Fibroblast of skin of right quadriceps (primary cell): ENCODE measurements at places on chromosomes 1 and 21.

GRCh38 chr1:22844621-22845020 is 128.0 kb downstream of the LACTBL1 start:
- no peak for DNase-seq

DNA sequence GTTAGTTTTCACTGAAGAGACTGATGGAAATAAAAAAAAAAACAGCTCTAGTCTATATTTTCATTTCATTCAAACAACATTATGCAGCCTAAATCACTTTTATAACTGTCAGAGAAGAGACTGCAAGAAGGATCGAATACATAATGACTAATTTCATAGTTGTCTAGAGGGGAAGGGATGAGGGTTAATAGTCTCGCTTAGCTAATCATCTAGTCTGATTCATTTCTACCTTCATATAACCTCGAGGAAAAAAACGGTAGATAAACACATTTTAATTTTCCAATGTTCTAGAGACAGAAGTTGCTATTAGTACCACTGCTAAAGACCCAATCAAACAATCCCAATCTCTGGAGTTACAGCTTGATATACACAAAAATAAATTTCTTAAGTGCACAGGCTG is 3.5 kb downstream of the FUBP1 start:
- peak; percentile 54 for DNase-seq

DNA sequence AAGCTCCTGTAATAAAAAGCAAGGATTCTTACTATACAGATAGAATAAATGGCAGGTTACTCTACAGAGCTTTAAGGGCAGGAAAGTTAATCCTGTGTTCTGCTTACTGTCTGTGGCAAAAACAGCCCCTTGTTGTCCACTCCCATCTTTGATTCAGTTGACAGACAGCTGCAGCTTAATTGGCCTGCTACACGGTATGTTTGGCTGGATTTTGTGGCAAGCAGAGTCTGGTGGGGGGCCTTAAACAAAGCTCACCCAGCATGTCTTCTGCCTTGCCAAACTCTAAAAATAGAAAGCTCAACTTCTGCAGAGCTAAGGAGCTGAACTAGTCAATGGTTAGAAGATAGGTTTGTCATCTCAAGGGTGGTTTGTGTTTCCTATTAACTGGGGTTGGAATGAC is 407.2 kb downstream of the HLX start:
- DNase-seq = no peak

- DNase-seq = peak; percentile 57
Measured at GRCh38 chr1:59755069-59755685, 59.6 kb upstream of the HOOK1 start.

DNA sequence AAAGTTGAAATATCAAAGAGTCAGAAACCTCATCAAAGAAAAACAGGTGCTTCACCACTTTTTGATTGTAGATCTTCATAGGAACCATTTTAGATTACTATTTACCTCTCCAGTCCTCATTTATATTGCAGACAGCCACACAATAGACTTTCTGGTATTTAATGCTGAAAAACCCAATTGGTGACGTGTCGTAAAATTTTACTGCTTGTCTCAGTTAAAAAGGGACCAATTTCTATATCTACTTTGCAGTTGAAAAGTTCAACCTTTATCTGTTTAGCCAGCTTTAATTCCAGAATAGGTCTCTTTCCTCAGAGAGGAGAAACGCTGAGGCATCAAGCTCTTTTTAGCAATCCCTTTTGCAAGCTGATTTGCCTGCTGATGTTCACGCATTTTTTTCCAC is 1722.4 kb downstream of the PLA2G4A start:
- DNase-seq = no peak

DNA sequence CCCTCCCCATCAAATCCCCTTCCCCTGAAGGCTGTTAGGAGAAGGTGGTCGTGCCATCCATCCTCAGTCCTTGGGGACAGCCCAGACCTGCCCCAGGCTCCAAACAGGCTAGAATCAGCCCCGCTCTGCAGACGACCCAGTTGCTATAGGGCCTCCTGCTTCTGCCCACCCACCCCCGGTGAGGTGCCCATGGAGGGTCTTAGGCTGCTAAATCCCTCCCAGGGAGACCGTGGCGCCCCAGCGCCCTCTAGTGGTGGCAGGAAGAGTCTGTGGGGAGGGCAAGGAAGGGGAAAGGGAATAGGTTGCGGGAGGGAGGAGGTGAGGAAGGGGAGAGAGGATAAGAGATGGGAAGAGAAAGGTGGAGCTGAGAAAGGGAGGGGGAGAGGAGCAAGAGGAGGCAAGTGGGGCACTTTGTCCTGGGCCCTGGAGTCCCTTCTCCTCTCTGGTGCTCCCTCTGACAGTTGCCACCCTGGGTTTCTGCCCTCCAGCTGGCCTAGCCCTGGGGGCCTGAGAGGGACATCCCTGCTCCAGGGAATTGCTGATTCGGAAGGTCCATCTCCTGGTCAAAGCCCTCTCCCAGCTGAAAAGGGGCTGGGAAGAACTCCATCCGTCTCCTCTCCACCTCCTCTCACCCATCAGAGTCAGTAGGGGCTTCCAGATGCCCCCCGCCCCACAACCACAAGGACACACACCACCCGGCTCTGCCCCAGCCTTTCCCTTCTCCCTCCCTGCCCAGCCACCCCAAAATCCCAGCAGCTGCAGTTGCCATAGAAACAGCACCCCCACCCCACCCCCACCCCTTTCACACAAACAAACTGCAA is 55.4 kb downstream of the CAMK2N1 start:
- DNase-seq = peak; percentile 31

DNA sequence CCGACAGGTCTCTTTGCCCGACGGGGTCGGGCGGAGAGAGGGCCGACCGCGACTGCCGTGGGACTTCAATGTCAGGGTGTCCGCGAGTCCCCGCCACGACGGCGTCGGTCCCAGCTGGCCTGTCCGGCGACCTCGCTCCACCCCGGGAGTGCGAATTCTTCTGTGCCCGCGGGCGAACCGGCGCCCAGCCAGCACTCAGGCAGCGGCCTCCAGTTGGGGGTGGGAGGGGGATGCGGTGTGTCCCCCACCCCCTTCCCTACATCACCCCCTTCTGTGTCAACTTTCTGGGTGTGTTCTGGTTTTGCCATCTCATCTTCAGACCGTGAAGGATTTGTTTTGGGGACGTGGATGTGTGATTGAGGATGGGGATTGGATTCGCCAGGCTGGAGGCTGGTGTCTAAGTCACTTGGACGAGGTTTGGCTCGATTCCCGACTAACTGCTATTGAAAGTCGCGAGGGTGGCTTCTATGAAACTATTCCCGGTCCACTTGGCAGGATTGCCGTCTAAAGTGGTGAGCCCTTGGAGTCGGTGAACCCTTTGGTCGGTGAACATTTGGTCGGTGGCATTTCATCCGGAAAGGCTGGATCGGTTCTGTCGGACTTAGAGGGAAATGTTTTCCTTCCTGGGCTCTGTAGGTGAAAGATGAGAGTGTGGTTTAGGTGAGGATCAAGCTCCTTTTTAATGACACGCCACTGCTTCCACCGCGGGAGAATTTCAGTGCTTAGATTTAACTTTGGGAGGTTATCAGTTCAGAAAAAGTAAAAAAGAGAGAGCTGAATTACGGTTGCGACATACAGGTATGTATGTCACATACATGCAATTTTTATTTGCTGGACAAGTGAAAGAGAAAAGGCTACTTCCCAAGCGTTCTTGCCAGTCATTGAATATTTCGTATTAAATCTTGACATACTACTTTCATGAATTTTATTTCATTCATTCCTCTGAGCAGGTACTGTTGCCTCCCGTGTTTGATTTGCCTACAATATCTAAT is 771 bp downstream of the ABCD3 start:
- peak; percentile 40 for DNase-seq

- DNase-seq = no peak
Measured at GRCh38 chr21:39029900-39030884, 153.1 kb downstream of the PSMG1 start.

GRCh38 chr1:59831529-59831928 is 16.8 kb downstream of the HOOK1 start:
- DNase-seq = no peak

GRCh38 chr1:235720544-235720943 is 71.0 kb upstream of the GNG4 start:
- peak; percentile 47 for DNase-seq

DNA sequence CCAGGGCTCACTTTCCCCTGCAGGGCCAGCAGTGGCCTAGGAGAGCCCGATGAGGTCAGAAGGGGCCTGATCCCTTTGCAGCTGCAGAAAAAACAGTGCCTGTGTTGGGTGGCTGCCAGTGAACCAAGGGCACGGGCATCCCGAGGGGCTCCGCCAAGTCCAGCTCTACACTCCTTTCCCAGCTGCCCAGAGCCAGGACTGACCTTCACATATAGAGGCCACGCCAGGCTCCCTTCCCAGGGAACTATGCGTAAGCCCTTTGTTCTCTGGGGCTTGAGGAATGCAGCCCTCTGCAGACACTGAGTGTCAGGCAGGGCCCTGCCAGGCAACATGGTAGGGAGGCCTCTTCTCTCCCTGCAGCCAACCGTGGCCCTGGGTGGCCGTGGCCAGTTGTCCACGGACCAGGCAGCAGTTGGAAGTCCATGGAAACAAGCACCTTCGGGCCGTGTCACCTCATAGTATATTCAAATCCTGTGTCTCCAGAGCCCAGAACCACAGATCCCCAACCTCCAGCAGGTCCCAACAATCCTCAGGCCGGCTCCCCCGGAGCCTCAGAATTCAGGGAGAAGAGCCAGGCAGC is 194.0 kb downstream of the NPHP4 start:
- no peak for DNase-seq

DNA sequence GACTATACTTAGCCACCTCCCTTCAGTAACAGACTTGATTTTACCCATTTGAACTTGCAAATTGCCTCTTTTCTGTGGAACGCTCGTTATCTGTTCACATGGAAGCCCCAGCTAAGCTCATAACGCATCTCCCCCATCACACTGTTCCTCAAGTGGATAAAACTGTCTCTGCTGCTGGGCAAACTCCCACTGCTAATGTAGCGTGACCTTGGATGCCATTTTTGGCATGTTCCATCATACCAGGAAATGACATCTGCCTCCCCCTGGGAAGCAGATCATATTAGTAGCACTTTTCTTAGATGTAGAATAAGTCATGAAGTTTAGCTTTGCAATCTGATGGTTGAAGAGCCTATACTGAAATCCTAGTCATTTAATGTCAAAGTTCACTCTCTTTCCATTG is 528.7 kb upstream of the PLXNA2 start:
- DNase-seq = no peak

- DNase-seq = no peak
Measured at GRCh38 chr1:202046748-202047708, 36.6 kb downstream of the ELF3 start.

GRCh38 chr1:169648187-169648586 is 18.3 kb upstream of the SELP start:
- no peak for DNase-seq

DNA sequence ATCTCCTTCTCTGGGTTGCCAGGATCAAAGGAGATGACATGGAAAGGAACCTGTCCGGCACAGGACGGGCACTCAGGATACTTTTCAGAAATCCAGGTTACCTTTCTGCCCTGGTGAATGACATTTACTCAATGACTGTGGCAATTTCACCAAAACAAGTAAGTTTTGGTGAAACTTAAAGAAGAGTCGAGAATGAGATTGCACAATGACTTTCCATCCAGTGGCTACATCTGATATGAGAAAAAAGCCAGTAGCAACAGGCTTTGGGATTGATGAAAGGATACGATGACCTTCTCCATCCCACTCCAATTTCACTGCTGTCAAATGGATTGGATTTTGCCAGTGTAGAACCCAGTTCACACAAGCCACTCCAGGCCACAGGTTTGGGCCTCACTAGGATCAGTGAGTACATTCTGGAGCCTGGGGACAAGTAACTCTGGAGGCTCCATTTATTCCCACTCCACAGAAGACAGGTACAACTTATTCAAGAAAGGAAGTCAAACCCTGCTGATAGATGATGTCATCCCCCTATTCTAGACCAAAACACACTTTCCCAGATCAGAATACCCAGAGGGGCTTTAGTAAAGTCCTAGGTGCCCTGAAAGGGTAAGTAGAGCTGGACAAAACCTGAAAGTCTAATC is 63.3 kb downstream of the PLPP3 start:
- DNase-seq = no peak

- no peak for DNase-seq
Measured at GRCh38 chr1:29648026-29648425, 411.7 kb downstream of the PTPRU start.
